Left renal cortex interstitium (tissue), 4 donors: ENCODE measurements at places on chromosomes 3 and 15.
A peak's percentile ranks its signal among the peaks of the same experiment; 100 is the strongest.

DNA sequence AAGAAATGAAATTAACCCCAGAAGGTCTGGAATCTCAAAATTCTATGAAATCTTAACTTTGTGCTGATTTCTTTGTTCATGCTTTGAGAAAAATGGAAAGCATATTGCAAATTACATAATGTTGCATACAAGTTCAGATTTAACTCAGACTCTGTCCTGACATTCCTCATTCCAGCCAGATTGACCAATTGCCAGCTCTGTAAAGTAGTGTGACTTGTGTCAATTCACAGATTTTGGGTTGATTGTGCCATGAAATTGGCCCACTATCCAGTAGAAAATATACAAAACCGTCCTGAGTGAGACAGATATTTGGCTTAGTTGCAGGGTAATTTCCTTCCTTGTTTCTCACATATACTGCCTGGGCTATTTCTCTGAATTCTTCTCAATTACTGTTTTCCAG is 1312.6 kb downstream of the ROBO1 start:
- no peak for DNase-seq

- no peak for DNase-seq
These were observed 126.5 kb downstream of the STT3B start for GRCh38 chr3:31659246-31659645.

DNA sequence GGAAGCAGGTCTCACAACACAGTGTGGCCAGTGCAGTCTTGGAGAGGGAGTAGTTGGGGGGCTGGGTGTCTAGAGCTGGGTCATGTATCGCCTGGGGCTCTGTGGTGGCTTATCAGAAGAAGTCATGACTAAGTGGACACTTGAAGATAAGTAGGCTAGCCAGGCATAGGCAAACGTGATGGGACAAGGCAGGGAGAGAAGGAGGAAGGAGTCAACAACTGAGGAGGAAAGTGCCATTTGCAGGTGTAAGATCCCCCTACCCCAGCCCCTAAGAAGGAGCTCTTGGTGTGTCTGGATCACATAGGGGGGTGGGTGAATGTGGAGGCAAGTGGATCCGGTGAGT is 352.3 kb downstream of the LRTM1 start:
- no peak for DNase-seq

DNA sequence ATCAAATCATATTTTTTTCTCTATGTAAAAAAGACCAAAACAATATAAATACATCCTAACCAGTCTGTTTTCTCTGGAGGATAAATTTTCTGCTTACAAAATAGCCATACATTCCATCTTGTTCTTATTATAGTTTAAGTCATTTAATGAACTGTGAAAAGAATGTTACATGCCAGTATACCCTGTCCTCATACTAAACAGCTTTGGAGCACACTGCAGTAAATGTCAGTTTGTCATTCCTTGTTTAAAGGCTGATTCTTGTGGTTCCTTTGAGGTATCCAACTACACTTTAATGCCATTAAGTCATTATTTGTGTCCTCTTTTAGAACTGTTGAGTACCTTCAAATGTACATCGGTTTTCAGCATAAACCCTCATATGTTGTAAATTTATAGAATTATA is 52.7 kb upstream of the DCBLD2 start:
- DNase-seq = no peak

DNA sequence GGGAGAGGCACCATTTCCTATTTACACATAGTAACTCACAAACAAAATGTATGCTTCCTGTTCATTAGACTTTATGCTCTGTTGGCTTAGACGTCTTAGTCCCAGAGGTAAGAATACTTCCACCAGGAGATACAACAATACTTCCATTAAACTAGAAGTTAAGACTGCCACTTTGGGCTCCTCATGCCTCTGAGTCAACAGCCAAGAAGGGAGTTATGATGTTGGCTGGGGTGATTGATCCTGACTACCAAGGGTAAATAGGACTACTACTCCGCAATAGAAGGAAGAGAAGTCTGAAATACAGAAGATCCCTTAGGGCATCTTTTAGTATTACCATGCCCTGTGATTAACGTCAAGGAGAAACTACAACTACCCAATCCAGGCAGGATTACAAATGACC is 43.5 kb upstream of the ABI3BP start:
- no peak for DNase-seq

- no peak for DNase-seq
These were observed 15.5 kb downstream of the ETV5 start for GRCh38 chr3:186093271-186093900.

GRCh38 chr3:101829874-101830273 is 19.4 kb upstream of the NFKBIZ start:
- DNase-seq = no peak

- DNase-seq = no peak
These were observed 138.3 kb upstream of the UBP1 start for GRCh38 chr3:33578325-33579177.

- no peak for DNase-seq
These were observed 164.3 kb downstream of the EFHB start for GRCh38 chr3:19769694-19770093.

- peak; percentile 26 for DNase-seq
These were observed 1.3 kb downstream of the FEM1B start for GRCh38 chr15:68278595-68279405.

DNA sequence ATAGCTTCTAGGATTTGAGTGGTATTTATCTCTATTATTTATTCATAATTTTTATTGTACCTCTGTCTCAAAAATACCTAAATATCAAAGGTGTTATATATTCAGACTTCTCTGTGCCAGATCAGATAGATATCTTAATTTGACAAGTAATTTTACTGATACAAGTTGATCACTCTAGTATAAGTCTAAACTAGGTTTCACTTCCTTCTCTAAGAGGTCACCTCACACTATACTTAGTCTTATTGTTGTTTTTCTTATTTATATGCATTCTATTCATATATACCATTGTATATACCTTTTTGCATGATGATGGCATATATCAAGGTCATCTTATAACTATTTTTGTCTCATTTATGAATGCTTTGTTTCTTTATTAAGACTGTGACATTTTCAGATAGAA is 26.4 kb upstream of the HGD start:
- DNase-seq = no peak

GRCh38 chr3:30162579-30162978 is 443.8 kb upstream of the TGFBR2 start:
- no peak for DNase-seq

DNA sequence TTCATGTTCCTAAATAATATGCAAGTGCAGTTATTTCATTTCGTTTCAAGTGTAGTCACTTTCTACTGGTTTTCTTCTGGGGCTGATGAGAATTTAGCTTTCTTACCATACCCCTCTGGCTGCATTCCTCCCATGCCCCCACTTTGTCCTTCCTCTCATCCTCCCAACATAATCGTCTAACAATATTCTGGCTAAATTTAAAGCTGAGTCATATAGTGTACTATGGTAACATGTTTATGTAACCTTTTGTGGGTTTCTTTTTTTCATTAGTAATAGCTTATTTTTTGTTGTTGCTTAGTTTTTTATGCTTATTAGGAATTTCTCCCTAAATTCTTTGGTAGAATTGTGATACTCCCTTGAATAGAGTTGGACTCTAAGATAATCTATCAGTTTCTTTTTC is 30.5 kb downstream of the DUT start:
- DNase-seq = no peak

GRCh38 chr3:167394003-167394402 is 13.9 kb upstream of the ZBBX start:
- DNase-seq = no peak
